ENCODE measurements at places on chromosomes 7 and 10.

DNA sequence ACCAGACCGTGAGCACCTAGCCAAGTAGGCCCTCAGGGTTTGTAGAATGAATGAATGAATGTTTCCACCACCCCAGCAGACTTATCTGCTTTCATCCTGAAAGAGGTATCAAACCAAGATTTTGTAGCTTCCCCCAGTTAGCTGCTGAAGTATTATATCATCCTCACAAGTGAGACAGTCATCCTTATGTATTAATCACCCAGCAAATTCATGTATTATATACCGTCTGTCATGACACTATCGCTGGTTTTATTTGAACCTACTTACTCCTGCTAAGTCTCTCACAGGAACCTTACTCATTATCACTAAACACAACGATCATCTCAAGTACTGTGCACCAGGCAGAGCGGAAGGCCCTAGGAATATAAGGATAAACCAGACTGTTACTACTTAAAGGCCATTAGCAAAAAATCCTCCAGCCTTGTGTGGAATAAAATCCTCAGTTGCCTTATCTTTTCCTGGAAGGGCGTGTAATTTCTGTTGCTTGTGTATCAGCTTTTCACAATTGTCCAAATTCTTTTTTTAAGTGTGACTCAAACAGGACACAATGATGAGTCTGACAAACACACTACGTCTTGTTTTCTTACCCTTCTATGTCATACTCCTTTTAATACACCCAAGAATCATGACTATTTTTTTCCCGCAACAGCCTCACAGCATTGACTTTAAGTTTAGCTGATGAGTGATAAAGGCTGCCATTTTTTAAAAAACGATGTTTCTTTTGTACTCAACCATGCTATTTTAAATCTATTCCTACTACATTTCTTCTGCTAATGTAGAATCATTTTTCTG lies 176.1 kb upstream of the KLF14 start:
- no peak for DNase-seq

DNA sequence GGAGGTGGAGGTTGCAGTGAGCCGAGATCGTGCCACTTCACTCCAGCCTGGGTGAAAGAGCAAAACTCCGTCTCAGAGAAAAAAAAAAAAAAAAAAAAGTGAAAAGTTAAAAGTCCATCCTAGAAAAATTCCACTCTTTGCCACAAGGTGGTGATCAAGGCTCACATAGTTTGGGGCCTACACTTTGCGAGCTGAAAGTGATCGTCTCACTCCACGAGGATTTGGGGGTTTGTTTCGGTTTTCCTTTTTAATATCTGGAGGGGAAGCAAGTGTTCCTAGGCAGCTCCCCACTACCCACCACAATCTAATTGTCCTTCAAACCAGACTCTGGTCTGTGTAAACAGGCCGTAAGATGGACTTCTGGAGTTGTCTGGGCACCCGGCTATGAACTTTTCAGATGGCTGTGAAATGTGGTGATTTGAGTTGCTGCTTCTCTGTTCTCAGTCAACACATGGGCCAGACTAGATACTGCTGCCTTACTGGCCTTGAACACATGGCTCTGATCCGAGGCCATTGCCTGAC lies 27.1 kb downstream of the PRLHR start:
- peak; percentile 17 for DNase-seq

DNA sequence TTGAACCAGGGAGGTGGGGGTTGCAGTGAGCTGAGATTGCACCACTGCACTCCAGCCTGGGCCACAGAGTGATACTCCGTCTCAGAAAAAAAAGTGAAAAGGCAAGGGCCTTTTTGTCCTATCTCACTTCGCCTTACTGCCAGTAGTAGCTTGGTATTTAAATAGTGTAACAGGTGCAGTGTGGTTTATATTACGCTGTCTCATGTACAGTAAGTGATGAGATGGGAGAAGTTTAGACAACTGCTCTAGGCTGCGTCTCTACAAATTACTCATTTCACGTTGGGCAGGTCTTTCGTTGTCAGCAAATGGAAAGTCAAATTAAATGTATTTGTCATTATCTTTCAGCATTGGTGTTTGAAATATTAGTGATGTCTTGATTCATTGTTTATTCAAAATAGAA lies 15.5 kb upstream of the PFKFB3 start:
- DNase-seq, result no peak

GRCh38 chr10:60394446-60394845 lies 4.8 kb upstream of the ANK3 start:
- no peak for DNase-seq

DNA sequence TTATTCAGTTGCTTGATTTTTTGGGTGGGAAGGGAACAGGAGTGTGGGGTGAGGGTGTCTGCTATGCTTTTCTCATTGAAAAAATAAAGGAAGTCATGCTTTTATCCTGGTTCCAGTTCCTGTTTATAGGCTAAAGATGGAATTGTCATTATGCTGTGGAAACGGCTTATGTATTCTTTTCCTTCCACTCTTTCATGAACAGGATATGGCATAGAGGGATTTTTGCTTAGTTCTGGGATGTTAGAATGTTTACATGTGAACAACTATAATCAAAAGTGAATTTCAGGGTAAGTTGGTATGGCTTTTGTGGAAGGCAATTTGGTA lies 35.9 kb upstream of the PTPN12 start:
- no peak for DNase-seq

GRCh38 chr10:62658516-62658915 lies 146.0 kb upstream of the ADO start:
- no peak for DNase-seq

- no peak for DNase-seq
Observed at GRCh38 chr7:43037531-43037930, 74.9 kb upstream of the HECW1 start.

DNA sequence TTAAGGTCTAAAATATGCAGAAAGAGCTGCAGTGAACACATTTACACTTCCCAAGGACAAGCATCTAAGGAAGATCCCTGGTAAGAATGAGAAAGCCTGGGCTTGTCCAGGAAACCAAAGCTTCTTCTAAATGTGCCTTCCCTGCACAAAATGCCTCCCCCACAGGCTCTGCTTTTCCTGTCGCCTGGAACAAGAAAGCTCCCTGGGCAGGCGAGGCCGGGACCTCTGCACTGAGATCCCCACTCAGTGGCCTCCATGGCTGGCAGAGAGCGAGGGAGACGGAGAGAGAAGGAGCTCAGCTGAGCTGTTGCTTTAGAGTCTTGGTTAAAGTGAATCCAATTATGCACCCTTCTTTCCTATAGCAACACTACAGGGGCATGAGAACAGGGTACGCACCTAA lies 75.6 kb downstream of the AMZ1 start:
- no peak for DNase-seq

- peak; percentile 82 for DNase-seq
Observed at GRCh38 chr10:4825868-4826791, at the start of gene AKR1E2. Gene AKR1E2, plus strand, starts transcription at chr10:4826207. Its CDS starts 118 bp downstream, at chr10:4826325.

GRCh38 chr7:40903872-40904271 lies 769.1 kb downstream of the SUGCT start:
- no peak for DNase-seq

- DNase-seq, result no peak
Observed at GRCh38 chr7:451255-452225, 68.1 kb downstream of the PDGFA start.

DNA sequence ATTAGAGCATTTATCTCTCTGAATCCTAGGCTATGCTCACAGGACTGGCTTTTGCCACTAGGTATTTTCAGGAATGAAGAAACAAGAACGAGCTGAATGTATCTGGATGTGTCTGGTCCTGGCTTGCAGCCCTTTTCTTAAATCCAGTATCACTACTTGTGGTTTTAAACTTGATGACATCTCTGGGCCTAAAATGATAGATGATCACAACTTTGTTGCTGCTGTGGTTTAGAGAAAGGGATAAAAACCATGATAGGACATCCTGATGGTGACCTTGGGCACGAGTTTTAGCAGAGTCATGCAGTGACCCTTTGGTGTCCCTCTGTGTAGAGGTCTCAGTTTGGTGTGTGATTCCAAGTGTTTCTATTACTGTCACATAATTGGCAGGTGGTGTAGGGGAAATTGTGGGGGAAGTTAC lies 31.7 kb upstream of the SEMA3C start:
- no peak for DNase-seq

DNA sequence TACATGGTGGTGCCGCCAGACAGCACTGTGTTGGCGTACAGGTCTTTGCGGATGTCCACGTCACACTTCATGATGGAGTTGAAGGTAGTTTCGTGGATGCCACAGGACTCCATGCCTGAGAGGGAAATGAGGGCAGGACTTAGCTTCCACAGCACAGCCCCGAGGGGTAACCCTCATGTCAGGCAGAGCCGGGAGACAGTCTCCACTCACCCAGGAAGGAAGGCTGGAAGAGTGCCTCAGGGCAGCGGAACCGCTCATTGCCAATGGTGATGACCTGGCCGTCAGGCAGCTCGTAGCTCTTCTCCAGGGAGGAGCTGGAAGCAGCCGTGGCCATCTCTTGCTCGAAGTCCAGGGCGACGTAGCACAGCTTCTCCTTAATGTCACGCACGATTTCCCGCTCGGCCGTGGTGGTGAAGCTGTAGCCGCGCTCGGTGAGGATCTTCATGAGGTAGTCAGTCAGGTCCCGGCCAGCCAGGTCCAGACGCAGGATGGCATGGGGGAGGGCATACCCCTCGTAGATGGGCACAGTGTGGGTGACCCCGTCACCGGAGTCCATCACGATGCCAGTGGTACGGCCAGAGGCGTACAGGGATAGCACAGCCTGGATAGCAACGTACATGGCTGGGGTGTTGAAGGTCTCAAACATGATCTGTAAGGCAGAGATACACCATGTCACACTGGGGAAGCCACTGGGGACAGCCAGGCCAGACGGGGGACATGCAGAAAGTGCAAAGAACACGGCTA lies 104.6 kb upstream of the TNRC18 start:
- DNase-seq, result no peak

DNA sequence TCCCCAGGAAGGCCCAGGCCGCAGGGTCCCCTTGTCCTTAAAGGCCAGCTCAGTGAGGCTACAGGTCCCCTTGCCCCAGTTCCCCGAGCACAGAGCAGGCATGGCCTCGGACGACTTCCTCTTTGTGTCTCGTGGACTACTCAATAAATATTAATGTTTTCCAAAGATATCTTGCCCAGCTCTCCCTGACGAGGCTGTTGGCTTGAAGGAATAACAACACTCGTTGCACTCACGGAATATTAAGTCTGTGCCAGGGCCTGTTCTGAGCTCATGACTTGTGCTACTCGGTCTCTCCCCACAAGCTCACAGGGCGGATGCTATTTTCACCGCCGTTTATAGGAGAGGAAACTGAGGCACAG lies 68.2 kb downstream of the CUX1 start:
- no peak for DNase-seq

DNA sequence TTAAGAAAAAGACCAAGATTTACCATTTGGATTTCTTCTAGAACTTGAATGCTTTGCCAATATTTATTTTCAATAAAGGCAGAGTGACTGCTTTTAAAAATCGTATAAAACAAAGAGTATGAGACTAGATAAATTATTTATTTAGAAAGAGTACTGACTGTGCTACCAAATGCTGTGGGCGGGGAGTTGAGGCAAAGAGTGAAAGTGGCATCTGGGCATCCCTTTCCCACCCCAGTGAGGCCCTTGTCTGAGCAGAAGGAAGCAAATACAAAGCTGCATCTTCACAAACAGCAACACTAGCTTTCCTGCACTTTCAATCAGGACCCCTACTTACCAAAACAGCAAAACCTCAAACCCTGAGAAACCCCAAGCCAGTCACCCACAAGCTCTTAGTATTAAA lies 34.9 kb downstream of the ITGB1 start:
- DNase-seq, result no peak

GRCh38 chr10:71290806-71291527 lies 28.1 kb upstream of the SLC29A3 start:
- DNase-seq, result no peak

GRCh38 chr7:155203882-155204691 lies 93.6 kb upstream of the INSIG1 start:
- DNase-seq, result no peak

DNA sequence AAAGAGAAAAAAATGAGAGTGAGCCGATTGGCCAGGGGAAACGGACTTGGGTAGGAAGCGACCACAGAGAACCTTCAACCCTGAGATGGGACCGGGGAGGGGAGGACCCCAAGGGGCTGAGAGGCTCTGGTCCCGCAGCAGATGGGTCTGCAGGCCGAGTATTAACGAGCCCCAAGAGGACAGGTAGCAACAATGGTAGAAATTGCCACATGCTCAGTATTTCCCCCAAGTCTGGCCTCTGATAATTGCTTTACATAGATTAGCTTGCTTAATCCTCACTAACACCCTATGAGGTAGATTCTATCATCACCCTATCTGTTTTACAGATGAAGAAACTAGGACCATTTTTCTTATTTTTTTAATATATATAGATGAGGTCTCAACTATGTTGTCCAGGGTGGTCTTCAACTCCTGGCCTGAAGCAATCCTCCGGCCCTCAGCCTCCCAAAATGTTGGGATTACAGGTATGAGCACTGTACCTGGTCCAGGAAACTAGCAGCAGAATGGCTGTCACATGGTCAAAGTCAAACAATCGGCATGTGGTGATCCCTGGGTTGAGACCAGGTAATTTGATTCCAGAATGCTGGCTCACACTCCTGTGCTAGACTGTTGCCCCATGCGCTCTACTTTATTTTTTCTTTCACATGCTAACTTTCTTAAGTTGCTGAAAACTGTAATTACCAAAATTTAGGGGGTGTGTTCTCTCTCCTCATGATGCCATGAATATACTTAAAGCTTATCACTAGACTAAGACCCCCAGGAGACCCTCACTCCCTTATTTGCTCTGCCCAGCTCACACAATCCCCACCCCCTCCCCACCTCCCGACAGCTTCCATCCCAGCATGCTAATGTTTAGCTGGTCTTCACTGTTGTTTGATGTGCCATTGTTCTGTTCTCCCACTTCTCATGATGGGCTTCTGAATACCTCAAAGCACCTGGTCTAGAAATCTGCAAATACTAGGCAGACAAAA lies 67.9 kb upstream of the AFAP1L2 start:
- no peak for DNase-seq

- DNase-seq, result peak; percentile 47
Observed at GRCh38 chr10:75967491-75967890, 536.1 kb downstream of the LRMDA start.

DNA sequence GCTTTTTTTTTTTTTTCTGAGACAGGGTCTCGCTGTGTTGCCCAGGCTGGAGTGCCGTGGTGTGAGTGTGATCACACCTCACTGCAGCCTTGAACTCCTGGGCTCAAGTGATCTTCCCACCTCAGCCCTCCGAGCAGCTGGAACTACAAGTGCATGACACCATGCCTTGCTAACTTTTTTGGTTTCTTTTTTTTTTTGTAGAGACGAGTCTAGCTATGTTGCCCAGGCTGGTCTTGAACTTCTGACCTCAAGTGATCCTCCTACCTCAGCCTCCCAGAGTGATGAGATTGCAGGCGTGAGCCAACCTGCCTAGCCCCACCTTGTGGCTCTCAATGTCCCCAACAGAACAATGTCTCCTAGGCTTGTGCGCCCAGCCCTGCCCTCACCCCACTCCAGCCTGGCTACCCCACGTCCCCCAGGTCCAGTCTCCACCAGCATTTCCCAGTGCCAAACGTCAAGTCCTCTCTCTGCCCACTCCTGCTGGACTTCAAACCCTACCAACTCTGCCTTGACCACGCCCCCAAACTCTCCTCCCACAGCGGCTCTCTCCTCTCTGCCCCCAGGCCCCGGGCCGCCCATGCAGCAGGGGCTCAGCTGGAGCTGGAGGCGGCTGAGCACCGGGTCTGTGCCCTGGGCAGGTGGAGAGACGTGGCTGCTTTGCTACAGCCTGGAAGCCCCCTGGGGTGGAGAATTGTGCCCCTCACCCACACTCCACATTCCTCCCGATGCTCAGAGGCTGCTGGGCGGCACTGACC lies 18.9 kb downstream of the BHLHA15 start:
- DNase-seq, result no peak

- no peak for DNase-seq
Observed at GRCh38 chr7:73907554-73908122, 46.7 kb downstream of the TMEM270 start.

All from WTC11 (cell line).